ENCODE measurements at places on chromosomes 4 and X.

- DNase-seq, result no peak
Observed at GRCh38 chr4:145302725-145303124, 122.3 kb upstream of the OTUD4 start.

- DNase-seq, result no peak
Observed at GRCh38 chr4:58063404-58064160, 953.4 kb upstream of the IGFBP7 start.

DNA sequence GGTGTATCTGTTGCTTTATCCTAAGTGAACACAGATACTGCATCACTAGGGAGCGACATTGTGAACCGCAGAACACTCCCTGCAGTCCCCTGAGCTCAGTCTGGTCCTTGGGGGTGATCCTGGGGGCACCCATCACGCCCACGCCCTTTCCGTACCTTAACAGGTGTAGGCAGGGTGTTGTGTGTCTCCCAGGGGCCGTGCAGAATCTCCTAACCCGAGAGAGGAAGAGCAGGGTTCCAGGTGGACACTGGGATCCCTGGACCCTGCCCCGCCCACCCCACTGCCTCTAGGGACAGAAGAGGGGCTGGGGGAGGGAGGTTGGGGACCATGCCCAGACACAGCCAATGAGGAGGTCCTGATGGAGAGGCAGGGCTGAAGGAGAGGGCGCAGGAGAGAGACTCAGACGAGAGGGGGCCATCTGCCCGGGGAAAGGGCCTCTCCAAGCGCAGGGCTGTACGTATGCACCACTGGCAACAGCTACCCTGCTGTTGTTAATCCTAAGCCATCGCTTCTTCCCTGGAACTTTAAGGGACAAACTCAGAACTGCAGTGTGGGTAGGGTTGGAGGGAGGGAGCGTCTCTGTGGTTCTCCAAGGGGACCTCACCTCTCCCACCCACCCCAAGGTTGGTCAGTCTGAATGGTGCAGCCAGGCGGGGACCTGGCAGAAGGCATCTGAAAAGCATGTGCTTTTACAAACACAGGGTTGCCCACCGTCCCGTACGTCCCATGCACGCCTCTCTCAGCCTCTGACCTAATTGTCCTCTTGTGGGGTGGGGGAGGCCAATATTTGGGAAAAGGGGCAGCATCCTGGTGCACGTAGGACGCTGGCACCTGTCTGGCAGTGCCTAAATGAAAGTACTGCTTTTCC, 2.5 kb downstream of the P2RY8 start:
- peak; percentile 31 for DNase-seq

- DNase-seq, result no peak
Observed at GRCh38 chrX:131821945-131822622, 201.0 kb upstream of the STK26 start.

Measured in activated CD4-positive, alpha-beta T cell treated with anti-CD3 and anti-CD28 coated beads, Interleukin-2, amount 50 U/mL, for 24 hours (primary cell).